Uterus (tissue), 4 donors: ENCODE measurements at places on chromosomes 12 and 14.

GRCh38 chr12:102144221-102144620, 24.2 kb downstream of the PARPBP start:
- DNase-seq, result no peak

DNA sequence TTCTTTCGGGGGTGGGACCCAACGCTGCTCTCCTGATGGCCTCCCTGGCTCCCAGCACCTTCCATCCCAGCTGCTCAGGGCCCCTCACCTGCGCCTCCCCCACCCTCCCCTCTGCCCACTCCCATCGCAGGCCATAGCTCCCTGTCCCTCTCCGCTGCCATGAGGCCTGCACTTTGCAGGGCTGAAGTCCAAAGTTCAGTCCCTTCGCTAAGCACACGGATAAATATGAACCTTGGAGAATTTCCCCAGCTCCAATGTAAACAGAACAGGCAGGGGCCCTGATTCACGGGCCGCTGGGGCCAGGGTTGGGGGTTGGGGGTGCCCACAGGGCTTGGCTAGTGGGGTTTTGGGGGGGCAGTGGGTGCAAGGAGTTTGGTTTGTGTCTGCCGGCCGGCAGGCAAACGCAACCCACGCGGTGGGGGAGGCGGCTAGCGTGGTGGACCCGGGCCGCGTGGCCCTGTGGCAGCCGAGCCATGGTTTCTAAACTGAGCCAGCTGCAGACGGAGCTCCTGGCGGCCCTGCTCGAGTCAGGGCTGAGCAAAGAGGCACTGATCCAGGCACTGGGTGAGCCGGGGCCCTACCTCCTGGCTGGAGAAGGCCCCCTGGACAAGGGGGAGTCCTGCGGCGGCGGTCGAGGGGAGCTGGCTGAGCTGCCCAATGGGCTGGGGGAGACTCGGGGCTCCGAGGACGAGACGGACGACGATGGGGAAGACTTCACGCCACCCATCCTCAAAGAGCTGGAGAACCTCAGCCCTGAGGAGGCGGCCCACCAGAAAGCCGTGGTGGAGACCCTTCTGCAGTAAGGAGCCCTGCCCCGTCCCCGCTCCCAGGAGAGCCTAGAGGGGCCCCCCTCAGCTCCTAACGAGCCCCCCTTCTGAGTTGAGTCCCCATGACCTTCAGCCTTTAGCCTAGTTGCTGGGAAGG, at the start of gene HNF1A:
Gene HNF1A, plus strand, starts transcription at position 248 of the 924 bp plus-strand sequence. Its CDS starts 226 bp downstream, at position 474.
- DNase-seq, result no peak

GRCh38 chr12:12872934-12873275, 18.5 kb upstream of the GPRC5A start:
- DNase-seq, result no peak

GRCh38 chr12:13099844-13100604, 3.4 kb downstream of the GSG1 start:
- DNase-seq, result no peak

DNA sequence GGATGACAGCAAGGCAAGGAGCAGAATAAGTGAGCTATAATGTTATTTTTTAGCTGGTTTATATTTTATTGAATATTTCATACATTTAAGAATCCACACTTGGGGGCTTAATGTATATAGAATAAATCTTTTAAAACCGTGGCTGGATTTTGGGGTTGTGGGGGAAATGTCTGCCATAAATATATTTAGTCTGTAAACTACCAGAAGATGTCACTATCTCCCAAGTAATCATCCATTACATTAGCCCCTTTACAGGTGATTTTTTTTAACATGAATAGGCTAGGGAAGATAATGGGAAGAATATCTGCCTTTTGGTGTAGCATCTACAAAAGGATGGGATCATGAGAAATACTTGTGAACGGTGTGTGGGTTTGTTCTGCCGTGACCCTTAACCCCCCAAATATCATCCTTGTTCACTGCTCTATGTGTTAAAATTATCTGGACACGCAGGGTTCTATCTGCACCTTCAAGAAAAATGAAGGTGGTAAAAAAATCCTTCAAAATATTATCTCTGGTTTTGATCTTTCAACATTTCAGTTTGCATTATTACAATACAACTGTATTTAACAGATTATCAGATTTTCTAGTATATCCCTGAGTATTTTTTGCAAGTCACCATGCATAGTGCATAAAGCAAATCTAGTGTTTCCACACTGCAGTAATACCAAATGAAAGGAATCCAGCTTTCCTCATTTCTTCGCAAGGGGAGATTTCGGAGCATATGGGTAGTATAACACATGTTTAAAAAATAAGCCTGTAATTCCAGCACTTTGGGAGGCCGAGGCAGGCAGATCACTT, 8.0 kb upstream of the SLC17A8 start:
- no peak for DNase-seq

GRCh38 chr14:102209224-102209966, 69.7 kb downstream of the WDR20 start:
- DNase-seq, result no peak

GRCh38 chr12:105667973-105668743, 337.7 kb downstream of the C12orf75 start:
- no peak for DNase-seq

GRCh38 chr12:3559601-3560294, 68.7 kb downstream of the PRMT8 start:
- DNase-seq, result no peak

- no peak for DNase-seq
These were observed 231.0 kb downstream of the RBM19 start for GRCh38 chr12:113735131-113735530.

GRCh38 chr14:103081951-103082350, 2.1 kb upstream of the LBHD2 start:
- DNase-seq, result no peak

GRCh38 chr14:48914382-48914781, 671.8 kb downstream of the RPS29 start:
- DNase-seq, result no peak

GRCh38 chr14:46496409-46496808, 155.2 kb downstream of the RPL10L start:
- DNase-seq, result no peak

- DNase-seq, result peak; percentile 38
These were observed 581 bp downstream of the ARG2 start for GRCh38 chr14:67620217-67620785.

DNA sequence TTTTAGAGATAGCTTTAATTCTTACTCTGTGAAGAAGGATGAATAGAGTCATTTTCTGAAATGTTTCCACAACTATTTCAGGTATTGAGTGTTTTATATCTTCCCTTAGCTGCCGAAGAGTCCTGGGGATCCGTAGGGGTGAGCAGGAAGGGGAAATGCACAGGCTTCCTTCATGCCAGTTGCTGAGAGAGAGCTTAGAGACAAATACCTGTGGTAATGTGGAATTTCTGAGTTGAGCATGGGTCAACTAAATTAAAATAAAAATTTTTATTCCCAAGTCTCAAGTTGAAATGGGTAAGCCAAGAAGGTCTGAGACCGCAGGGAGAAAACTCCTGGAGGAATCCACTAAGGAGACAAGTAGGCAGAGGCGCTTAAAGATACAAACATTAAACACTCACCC, 185.7 kb downstream of the DAD1 start:
- DNase-seq, result no peak

- no peak for DNase-seq
These were observed 35.4 kb downstream of the DLK1 start for GRCh38 chr14:100762089-100762515.

- no peak for DNase-seq
These were observed 105.0 kb upstream of the FRMD6 start for GRCh38 chr14:51546603-51547258.

- no peak for DNase-seq
These were observed 53.2 kb downstream of the RPAP3 start for GRCh38 chr12:47652521-47653234.

- DNase-seq, result no peak
These were observed 1133.4 kb upstream of the SEL1L start for GRCh38 chr14:82667006-82667405.

GRCh38 chr12:1800401-1801302, 19.7 kb upstream of the LRTM2 start:
- no peak for DNase-seq

DNA sequence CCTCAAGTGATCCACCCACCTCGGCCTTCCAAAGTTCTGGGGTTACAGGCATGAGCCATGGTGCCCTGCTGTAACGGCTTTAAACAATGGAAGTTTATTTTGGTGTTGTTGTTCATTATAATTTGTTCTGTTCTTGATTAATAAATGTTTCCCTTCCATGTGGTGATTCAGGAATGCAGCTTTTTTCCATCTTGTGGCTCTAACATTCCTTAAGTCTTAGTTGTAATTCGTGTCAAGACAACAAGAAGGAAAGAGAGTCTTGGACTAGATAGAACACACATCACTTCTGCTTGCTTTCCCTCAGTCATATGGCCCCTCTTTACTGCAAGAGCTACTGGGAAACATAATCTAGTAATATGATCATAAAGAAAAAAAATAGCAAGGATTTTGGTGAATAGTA, 211.6 kb downstream of the SLC6A15 start:
- no peak for DNase-seq
